Stimulated activated CD4-positive, alpha-beta T cell treated with anti-CD3 and anti-CD28 coated beads, Interleukin-2, amount 100 ng/mL, for 24 hours (primary cell): ENCODE measurements at places on chromosomes 1 and 21.

DNA sequence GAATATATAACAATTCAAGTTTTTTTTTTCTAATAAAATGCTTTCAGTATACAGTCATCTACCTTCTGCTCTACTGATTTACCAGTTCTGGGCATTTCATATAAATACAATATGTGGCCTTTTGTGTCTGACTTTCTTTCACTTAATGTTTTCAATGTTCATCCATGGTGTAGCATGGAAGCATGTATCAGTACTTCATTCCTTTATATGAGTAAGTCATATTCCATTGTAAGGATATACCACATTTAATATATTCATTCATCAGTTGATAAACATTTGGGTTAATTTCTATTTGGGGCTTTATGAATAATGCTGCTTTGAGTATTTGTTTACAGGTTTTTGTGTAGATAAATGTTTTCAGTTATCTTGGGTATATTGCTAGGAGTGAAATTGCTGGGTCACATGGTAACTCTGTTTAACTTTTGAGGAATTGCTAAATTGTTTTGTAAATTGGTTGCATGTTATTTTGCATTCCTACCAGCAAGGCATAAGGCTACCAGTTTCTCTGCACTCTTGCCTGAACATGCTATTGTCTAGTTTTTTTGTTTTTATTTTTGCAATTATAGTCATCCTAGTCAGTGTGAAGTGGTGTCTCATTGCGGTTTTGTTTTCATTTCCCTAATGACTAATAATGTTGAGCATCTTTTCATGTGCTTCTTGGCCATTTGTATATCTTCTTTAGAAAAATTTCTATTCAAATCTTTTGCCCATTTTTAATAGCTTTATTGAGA, 206.1 kb downstream of the TM2D1 start:
- DNase-seq, result no peak

DNA sequence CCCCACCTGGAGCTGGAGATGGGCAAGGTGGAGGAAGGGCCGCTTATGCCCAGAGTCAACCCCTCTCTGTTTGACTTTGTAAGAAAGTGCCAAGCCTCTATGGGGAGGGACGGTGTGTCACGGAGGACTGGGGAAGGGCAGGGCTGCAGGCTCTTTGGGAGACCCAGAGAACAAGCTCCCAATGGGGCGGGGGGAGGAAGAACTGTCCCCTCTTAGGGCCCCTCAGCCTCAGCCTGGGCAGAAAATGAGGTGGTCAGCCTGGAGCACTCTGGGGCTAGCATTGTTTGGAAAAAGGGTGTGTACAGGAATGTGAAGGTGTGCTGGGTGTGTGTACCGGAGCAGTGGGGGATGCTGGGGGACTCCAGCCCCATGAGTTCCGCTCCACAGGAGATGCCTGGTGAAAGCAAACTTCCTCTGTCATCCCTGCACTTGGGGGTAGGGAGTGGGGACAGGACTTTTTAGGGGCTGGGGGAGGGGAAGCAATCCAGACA, 1.2 kb upstream of the INAVA start:
- no peak for DNase-seq

GRCh38 chr1:173554541-173555250, 48.2 kb downstream of the SLC9C2 start:
- no peak for DNase-seq

GRCh38 chr1:151005729-151006319, 878 bp downstream of the MINDY1 start:
- DNase-seq, result no peak

DNA sequence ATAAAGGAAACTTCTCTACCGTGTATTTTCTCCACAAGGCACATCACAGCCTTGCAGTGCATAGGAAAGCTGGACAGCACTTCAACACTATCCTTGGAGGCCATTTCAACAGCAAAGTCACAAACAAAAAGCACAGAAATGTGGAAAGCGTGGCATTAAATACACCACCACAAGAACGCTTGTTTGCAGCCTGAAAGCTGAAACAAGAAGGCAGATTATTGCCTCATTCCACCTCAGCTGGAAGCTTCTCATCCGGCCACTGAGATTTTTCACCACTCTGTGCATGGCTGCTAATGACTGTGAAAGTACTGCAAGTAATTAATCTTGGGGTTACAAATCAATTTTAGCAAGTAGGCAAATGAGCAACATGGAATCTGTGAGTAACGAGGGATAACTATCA, 50.9 kb upstream of the GALNT2 start:
- DNase-seq, result no peak

DNA sequence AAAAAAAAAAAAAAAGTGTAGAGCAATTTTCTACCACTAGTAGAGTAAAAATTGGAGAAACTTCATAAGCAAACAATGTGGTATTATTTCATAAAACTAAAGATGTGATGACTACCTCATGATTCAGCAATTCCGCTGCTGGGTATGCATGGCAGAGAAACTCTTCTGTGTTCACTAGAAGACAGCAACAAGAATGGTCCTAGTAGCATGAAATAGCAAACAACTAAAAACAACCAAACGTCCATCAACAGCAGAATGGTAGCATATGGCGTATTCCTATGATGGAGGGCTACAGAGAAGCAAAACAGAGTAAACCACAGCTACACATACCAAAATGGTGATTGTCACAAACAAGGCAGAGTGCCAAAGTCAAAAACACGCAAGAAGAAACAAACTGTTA, 18.9 kb downstream of the HTR1D start:
- DNase-seq, result no peak

DNA sequence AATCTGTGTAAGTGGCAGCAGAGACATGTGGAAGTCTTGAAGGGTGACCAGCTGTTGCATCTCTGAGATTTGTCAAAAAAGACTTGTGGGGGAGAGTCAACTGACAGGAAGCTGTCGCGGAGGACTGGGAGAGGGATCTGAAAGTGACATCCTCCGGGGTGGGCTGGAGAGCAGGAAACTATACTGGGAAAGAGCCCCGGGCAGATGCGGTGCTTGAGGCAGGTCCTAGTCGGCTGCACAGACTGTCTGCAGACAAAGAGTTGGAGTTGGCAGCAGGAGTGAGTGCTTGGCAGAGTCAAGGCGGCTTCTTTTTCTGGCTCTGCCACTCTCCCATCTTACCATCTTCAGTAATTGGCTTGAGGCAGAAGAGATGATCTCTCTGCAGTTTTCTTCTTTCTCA, 294.0 kb upstream of the C1orf87 start:
- no peak for DNase-seq

GRCh38 chr1:91476533-91477217, 24.0 kb upstream of the CDC7 start:
- no peak for DNase-seq

GRCh38 chr1:64663668-64664067, 81.2 kb upstream of the RAVER2 start:
- DNase-seq, result no peak
